ENCODE measurements at places on chromosomes 2 and 18. TPM values are rescaled to one million over a fixed set of nuclear protein-coding genes. Genes with fewer than 3 reads are reported as not detected.

Gene IL1R1
- total RNA-seq: 20.9 TPM

Gene SIX3
- total RNA-seq: not detected

Gene ALPI
- not detected for total RNA-seq

Gene CD8B2
- not detected for total RNA-seq

Gene BCL2L11
- total RNA-seq: 10.1 TPM

Gene DSG1
- total RNA-seq: 0.77 TPM

Gene IFIH1
- total RNA-seq: 5.9 TPM

Gene COL4A4
- 9.8 TPM for total RNA-seq

Gene TGFA
- total RNA-seq: 1.1 TPM

Gene ALK
- not detected for total RNA-seq

Gene PAX3
- total RNA-seq: not detected

Gene CFAP65
- not detected for total RNA-seq

Gene DCDC2C
- not detected for total RNA-seq

Gene TMEM182
- total RNA-seq: 176 TPM

Gene PPP1R1C
- 25.2 TPM for total RNA-seq

Gene SS18
- 30.3 TPM for total RNA-seq

Gene CNGA3
- total RNA-seq: not detected

Gene RBM45
- 4.5 TPM for total RNA-seq

Gene IL1RN
- 0.57 TPM for total RNA-seq

Gene WDR33
- 45.2 TPM for total RNA-seq

Gene SEPTIN10
- total RNA-seq: 46.8 TPM

Gene PSD4
- 2.9 TPM for total RNA-seq

Gene EVX2
- total RNA-seq: not detected

Gene EN1
- total RNA-seq: not detected

Gene SOX11
- 0.10 TPM for total RNA-seq

Gene DPP10
- 0.27 TPM for total RNA-seq

Gene TCF7L1
- total RNA-seq: 7.1 TPM

Gene PLGLB2
- 1.7 TPM for total RNA-seq

Gene ASB1
- 60.2 TPM for total RNA-seq

Gene CRYBA2
- total RNA-seq: not detected

Gene ARHGAP15
- total RNA-seq: 4.2 TPM

Gene MALL
- 12.0 TPM for total RNA-seq

Gene TLX2
- total RNA-seq: not detected

Gene MYO1B
- total RNA-seq: 16.0 TPM

Gene STAM2
- total RNA-seq: 24.1 TPM

Gene CRYGD
- total RNA-seq: not detected

Gene TMEM178A
- 3.2 TPM for total RNA-seq

Gene FAM110C
- total RNA-seq: 5.2 TPM

Gene ZAP70
- total RNA-seq: 1.7 TPM

Data from left ventricle myocardium superior (tissue), 1 donor.